Pericardium fibroblast (primary cell): ENCODE measurements at places on chromosomes 4 and X. TPM values are rescaled to one million over a fixed set of nuclear protein-coding genes. Genes with fewer than 3 reads are reported as not detected.

RNF175 gene
- not detected in 2 replicates for total RNA-seq

SH2D1A gene
- total RNA-seq: not detected in 2 replicates

MGARP gene
- 16.0 and 40.5 TPM in 2 replicates for total RNA-seq

PPEF2 gene
- total RNA-seq: not detected in 2 replicates

UCP1 gene
- not detected in 2 replicates for total RNA-seq

OPRPN gene
- not detected in 2 replicates for total RNA-seq

GAB3 gene
- 4.6 and 10.5 TPM in 2 replicates for total RNA-seq

KIT gene
- 0.82 and 1.2 TPM in 2 replicates for total RNA-seq

RELL1 gene
- 30.8 and 75.5 TPM in 2 replicates for total RNA-seq

RAI2 gene
- total RNA-seq: 0.12 and 1.2 TPM in 2 replicates

OPN1LW gene
- not detected in 2 replicates for total RNA-seq

IL13RA1 gene
- total RNA-seq: 32.4 and 50.4 TPM in 2 replicates

GUCY2F gene
- total RNA-seq: not detected in 2 replicates

GJB1 gene
- total RNA-seq: not detected in 2 replicates

MSX1 gene
- total RNA-seq: 4.9 and 5.7 TPM in 2 replicates

GPRASP1 gene
- total RNA-seq: 0.58 and 0.85 TPM in 2 replicates

MAGEA1 gene
- total RNA-seq: not detected in 2 replicates

HTR2C gene
- total RNA-seq: not detected in 2 replicates

CXCL8 gene
- 2.0 and 4.0 TPM in 2 replicates for total RNA-seq

ZDHHC15 gene
- 0.12 TPM in 1 of 2 replicates, not detected in the other for total RNA-seq

TMA16 gene
- 20.4 and 20.5 TPM in 2 replicates for total RNA-seq

CT45A3 gene
- total RNA-seq: not detected in 2 replicates

FAM47B gene
- not detected in 2 replicates for total RNA-seq

NEUROG2 gene
- not detected in 2 replicates for total RNA-seq

FRMD7 gene
- total RNA-seq: not detected in 2 replicates

DRD5 gene
- total RNA-seq: not detected in 2 replicates

PDLIM3 gene
- 11.3 and 179 TPM in 2 replicates for total RNA-seq
